ENCODE measurements at places on chromosomes 4 and X.

DNA sequence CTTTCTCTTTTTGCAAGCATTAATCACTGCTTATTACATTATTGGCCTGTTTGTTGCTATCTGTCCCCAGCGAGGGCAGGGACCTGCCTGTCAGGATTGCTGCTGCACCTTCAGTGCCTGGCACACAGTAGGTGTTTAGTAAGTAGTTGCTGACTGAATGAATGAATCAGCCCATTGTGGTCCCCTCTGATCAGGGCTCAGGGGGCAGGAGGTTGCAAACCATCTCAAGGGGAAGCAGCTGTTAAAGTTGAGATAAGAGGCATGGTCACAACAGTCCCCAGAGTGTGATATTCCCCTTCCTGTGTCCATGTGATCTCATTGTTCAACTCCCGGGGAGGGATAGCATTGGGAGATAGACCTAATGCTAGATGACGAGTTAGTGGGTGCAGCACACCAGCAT, 85.4 kb downstream of the WFS1 start:
- DNase-seq, result no peak

GRCh38 chr4:186900984-186901383, 177.3 kb upstream of the FAT1 start:
- DNase-seq, result no peak

DNA sequence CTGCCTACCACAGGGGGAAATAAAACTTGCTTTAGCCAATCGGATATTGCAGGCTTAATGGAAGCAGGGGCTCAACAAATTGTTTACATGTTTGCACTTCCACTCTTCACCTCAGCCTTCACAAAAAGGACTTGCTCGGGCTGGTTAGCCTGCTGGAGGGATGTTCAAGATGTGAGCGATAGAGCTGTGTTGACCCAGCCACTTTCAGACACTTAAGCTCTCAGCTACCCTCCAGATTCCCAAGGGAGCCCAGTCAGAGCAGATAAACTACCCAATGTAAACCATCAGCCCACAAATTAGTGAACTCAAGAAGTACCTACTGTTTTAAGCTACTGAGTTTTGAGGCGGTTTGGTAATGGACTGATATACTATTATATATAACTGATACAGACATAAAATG, 508.4 kb upstream of the FTHL17 start:
- DNase-seq, result no peak

GRCh38 chr4:67701517-67701850, 529 bp upstream of the UBA6 start:
- DNase-seq, result peak; percentile 30

GRCh38 chrX:38233891-38234667, 13.4 kb upstream of the SRPX start:
- DNase-seq, result no peak

GRCh38 chr4:92406488-92406887, 102.7 kb downstream of the GRID2 start:
- no peak for DNase-seq

GRCh38 chr4:156252358-156252921, 298.8 kb upstream of the CTSO start:
- DNase-seq, result no peak

GRCh38 chrX:107678957-107679740, 50.8 kb downstream of the PRPS1 start:
- no peak for DNase-seq

GRCh38 chr4:37073226-37073840, 171.2 kb upstream of the NWD2 start:
- no peak for DNase-seq

- DNase-seq, result no peak
These were observed 3.3 kb downstream of the PDLIM5 start for GRCh38 chr4:94455081-94455480.

- no peak for DNase-seq
These were observed 180.2 kb downstream of the ARAP2 start for GRCh38 chr4:36064117-36064516.

- DNase-seq, result peak; percentile 71
These were observed 56.7 kb upstream of the RASSF6 start for GRCh38 chr4:73676861-73677323.

- DNase-seq, result no peak
These were observed 97.0 kb upstream of the PTPN13 start for GRCh38 chr4:86497131-86497530.

DNA sequence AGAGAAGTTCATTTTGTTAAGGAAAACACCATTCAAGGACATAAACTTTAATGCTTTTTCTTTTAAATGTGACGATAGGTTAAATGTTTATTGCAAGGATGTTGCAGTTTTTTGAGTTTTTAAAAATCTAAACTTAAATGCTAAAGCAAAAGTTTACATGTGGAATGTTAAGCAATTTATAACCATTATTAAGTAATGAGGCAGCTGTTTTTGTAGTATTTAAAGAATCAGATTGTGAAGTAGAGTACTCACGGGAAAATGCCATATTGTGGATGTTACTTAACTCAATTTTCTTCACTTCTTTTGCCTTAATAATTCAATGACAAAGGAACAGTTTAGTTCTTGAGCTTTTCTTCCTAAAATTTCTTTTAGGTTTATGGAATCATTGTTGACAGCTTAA, 43.5 kb downstream of the UBE2K start:
- no peak for DNase-seq

GRCh38 chr4:147539959-147540358, 59.1 kb downstream of the EDNRA start:
- no peak for DNase-seq

DNA sequence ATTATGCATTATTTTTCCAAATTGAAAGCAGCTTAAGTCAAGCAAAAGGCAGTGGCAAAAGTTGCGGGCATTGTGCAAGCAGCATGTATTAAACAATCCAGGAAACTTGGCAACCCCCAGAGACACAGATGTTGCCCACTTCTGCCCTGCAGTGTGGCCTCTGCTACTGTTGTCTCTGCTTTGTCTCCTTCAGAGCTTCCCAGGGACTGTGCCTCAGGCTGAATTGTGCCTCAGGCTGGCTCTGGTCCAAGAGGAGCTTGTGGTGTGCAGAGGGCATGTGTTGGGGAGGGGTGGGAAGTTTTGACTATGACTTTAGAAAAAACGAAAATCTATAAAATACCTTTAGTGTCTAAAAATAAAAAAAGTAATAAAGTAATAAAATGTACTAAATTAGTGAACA, 201.4 kb downstream of the CCSER1 start:
- DNase-seq, result peak; percentile 41

DNA sequence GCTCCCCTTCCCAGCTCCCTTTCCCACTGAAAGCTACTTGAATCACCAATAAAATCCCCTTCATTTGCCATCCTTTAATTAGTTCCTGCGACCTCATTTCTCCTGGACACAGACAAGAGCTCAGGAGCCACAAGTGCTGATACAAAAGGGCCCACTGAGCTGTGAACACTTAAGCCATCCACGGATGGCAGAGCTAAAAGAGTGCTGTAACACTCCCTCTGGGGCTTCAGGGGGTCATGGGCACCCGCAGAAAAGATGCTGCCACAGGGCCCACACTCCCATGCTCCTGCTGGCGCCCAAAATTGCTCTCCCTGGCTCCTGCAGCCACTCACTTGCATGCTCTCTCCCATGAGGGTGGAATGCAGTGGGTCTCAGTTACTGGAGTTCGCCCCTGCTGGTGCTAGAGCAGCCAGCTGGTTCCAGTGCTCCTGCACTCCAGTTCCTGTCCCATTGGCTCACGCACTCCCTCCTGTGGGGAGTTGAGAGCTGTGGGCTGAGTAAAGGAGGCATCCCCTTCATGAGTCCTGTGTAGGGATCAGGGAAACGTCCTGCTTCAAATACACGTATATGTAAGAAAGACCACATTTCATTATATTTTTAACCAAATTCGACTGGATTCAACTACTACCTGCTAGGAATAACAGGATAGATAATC, 1291.0 kb downstream of the ARAP2 start:
- DNase-seq, result no peak

DNA sequence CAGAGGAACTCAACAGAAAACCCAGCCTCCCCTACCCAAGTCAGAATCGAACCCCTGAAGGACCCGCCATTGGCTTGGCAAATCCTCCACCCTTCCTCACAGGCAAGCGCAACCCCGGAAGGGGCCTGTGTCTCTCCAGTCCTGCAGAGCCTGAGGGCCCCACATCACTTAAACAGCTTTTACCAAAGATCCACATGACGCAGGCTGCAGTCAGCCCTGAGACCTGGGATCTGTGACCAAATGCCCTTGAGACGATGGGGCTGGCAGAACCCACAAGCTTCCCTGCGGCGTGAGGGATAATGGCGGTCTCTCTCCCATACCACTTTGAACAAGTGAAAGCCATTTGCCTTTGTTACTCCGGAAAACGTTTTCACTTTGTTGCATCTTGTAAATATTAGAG, 54.9 kb downstream of the ACOX3 start:
- no peak for DNase-seq

DNA sequence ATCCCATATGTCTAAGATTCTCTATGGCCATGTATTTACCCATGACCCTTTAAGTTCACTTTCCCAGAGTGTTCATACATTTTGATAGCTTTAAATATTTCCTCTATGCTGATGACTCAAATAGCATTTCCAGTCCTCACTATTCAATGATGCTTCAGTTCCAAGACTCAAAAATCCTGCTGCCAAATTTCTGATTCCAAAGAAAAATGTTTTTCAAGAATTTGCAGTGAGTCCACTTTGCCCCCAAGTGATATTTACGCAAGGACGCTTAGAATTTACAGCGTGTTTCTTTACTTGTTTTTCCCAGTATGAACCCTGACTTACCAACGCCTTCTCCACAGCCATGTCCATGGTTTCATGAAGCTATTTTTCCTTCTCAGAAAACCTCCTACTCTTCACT, 127.9 kb upstream of the PCDH18 start:
- no peak for DNase-seq

DNA sequence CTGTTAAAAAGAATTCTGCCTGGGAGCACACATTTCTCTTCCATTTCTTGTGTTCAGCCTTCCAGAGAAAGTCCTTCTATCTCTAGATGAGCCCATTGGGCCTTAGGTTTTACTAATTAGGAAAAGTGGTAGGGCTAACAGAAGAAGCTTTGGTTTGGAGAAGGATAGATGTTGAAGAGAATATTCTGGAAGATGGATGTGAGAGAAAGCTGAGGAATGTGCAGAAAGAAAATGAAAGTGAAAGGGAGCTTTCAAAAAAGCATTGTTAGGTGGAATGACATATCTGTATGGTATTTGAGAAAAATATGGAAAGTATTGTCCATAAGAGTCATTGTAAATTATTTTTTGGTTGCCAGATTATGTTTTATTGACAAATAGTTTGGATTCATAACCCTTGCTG, 474.8 kb upstream of the SLIT2 start:
- DNase-seq, result no peak

DNA sequence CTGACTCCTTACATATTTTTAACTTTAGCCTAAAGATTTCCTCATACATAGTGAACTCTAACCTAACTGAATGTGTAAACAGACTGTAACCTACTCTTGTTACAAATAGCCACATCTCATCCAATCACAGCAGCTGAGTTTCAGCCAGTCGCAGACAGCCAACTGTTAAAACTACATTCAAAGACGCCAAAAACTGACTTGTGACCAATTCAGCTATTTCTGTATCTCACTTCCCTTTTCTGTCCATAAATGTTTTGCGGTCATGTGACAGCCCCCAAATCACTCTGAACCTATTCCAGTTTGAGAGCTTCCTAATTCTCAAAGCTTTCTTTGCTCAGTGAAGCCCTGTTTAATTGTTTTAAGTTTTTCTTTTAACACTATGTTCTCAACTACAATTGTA, 2731.9 kb downstream of the ARAP2 start:
- no peak for DNase-seq

DNA sequence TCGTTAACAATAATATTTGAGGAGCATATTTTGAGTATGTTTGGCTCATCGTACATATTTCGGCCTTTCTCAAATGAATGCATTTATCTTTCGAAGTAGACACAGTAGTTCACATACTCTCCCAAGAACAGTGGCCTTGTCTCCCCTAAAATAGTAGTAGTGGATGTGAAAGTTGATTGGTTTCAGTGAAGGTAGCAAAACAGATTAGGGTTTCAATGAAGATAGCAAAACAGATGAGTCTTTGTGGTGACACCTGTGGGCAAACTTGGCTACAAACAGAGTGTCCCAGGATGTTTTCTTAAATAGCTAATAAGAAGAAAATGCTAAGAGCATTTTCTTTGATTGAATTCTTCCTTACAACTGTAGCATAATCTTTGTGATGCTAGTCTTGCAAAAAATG, 67.0 kb downstream of the USP9X start:
- no peak for DNase-seq

GRCh38 chr4:190020790-190021717, 6.0 kb downstream of the FRG2 start:
- no peak for DNase-seq

GRCh38 chr4:25795566-25796454, 67.0 kb downstream of the SEL1L3 start:
- DNase-seq, result no peak

- DNase-seq, result no peak
These were observed 49.0 kb upstream of the VEGFC start for GRCh38 chr4:176841711-176842112.

- no peak for DNase-seq
These were observed 999.5 kb upstream of the PABPC4L start for GRCh38 chr4:135201081-135201480.

DNA sequence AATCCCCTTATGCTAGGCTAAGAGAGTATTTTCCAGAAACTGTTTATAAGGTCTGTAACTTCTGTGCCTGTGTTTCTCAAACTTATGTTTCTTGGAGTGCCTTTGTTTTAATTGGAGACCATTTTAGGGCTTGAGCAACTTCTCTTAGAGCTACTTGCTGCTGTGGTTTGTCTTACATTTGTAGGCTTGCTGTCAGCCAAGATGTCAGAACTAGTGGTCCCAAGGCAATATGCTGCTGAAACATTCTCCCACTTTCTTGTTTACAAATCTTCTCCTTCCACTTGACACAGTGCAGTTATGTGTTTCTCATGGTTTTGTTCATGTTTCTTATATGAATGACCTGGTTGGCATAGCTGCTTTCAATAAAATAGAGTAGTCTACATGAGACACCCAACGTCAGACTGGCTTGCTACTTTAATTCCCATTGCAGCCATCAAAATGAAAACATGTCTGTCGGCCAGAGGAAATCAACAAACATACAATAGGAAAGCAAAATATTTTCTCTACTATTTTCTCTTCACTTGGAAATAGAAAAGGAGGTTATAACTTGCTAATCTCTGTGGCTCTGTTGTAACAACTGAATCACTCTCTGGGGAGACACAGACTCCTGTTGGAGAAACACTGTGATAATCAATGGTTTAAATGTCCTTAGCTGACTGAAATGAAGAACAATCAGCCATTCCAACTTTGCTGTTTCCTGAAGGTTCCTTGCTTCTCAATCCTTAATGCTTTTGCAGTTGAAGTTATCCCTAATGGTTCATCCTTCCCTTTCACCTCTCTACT, 426.4 kb downstream of the PDGFC start:
- DNase-seq, result no peak

DNA sequence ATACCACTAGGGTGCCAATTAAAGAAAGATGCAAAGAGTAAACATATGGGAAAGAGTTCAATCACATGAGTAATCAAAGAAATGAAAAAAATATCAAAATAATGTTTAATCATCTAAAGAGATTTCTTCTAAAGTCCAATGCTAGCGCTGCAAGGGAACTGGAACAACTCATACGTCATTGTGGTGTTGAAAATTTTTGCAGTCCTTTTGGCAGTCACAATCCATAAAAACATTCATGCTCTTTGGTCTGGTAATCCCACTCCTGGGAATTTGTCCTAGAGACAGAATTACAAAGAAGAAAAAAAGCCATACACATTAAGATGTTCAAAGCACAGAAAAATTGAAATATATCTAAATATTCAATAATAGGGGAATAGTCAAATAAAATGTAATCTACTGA, 4.6 kb downstream of the P2RY4 start:
- no peak for DNase-seq

GRCh38 chr4:173051716-173052115, 116.9 kb upstream of the GALNT7 start:
- DNase-seq, result no peak

GRCh38 chr4:28177641-28178040, 1317.0 kb downstream of the STIM2 start:
- no peak for DNase-seq
